NCI-H1092 treated with DMSO at 0.1 percent for 48 hours (cell line): ENCODE measurements at places on chromosomes 12 and 14.

- no peak for DNase-seq
Observed at GRCh38 chr14:59336098-59336497, 129.1 kb downstream of the GPR135 start.

- peak; percentile 58 for DNase-seq
Observed at GRCh38 chr12:106645074-106645421, 62.2 kb downstream of the RFX4 start.

GRCh38 chr12:7129872-7130691 lies at the start of gene CLSTN3:
Gene CLSTN3, plus strand, starts transcription at chr12:7130371. Its CDS starts 278 bp downstream, at chr12:7130649.
- DNase-seq: peak; percentile 82

GRCh38 chr12:18923721-18924120 lies 185.8 kb downstream of the CAPZA3 start:
- DNase-seq: no peak

GRCh38 chr12:45613296-45613695 lies 116.2 kb upstream of the ARID2 start:
- no peak for DNase-seq

GRCh38 chr14:51999084-51999483 lies 9.7 kb downstream of the RTRAF start:
- no peak for DNase-seq

DNA sequence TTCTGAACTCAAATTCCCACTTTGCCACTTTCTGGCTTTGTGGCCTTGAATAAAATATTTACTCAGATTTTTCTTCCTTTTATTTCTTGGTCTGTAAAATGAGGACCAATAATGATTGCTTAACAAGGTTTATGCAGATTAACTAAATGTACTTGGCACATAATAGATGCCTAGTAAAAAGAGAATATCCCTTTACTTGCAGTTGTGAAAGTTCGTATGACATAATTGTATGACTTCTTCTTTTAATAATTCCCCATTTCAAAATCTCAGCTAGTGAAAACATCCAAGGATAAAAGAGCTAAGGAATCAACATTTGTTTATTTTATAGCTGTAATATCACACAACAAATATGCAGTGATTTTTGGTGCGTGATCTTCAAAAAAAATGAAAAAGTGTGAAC lies 215.6 kb upstream of the ATP2B1 start:
- no peak for DNase-seq

GRCh38 chr14:92693998-92694795 lies 54.2 kb downstream of the LGMN start:
- peak; percentile 55 for DNase-seq

- DNase-seq: no peak
Observed at GRCh38 chr12:108386709-108387360, 47.7 kb upstream of the CMKLR1 start.

DNA sequence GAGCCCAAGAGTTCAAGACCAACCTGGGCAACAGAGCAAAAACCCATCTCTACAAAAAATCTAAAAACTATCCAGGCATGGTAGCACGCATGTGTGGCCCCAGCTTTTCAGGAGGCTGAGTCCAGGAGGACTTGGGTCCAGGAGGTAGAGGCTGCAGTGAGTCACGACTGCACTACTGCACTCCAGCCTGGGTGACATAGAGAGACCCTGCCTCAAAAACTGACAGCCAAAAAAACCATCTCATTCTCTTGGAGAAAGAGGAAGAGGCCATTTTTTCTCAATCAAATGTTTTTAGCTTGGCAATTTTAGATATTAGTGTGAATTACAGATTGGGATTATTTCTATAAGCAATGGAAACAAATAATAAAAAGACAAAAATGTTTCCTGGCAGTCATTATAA lies 38.2 kb downstream of the ZFC3H1 start:
- no peak for DNase-seq

DNA sequence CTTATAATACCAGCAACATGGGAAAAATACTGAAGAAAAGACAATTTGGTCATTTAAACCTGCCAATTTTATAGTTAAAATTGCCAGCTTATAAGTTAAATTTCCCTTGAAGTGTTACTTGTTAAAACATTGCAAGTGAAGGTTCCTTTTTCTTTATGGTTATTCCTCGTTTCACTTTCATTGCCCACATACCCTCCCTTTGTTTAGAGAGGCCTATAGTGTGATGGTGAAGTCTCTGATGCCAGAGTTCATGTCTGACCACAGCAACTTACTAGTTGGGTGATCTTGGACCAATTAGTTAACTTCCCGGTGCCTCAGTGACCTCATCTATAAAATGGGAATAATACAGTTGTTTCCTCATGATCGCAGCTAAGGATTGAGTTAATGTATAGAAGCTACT lies 173.5 kb downstream of the ANO6 start:
- DNase-seq: no peak

GRCh38 chr14:103108749-103109207 lies 14.3 kb downstream of the EXOC3L4 start:
- no peak for DNase-seq

GRCh38 chr12:77560714-77561113 lies 270.0 kb upstream of the NAV3 start:
- no peak for DNase-seq

- DNase-seq: no peak
Observed at GRCh38 chr12:56518570-56518969, 3.0 kb upstream of the RBMS2 start.

DNA sequence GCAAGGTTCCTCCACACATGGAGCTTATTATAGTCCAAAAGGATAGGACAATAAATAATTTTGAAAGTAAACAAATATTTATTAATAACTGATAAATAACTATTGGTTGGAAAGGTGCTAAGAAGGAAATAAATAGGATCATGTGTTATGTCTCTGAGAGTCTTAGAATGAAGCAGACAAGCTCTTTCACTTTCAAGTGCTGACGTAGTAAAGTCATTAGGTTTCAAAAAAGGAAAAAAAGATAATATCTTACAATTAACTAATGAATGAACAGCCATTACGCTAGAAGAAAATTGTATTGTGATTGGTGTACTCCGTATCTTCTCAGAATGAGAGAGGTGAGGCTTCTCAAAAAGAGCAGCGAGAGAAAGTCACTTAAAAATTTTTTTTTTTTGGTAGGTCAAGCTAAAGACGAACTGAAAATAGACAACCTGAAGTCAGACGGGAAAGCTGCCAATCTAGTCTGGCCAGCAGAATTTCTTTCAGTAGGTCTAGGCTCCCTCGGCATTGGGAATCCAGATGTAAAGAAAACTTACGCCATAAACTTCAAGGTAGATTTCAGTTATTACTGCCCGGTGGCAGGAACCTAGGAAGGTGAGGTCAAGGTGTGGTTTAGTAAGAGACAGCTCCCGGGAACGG lies 583 bp upstream of the LEMD3 start:
- DNase-seq: no peak

DNA sequence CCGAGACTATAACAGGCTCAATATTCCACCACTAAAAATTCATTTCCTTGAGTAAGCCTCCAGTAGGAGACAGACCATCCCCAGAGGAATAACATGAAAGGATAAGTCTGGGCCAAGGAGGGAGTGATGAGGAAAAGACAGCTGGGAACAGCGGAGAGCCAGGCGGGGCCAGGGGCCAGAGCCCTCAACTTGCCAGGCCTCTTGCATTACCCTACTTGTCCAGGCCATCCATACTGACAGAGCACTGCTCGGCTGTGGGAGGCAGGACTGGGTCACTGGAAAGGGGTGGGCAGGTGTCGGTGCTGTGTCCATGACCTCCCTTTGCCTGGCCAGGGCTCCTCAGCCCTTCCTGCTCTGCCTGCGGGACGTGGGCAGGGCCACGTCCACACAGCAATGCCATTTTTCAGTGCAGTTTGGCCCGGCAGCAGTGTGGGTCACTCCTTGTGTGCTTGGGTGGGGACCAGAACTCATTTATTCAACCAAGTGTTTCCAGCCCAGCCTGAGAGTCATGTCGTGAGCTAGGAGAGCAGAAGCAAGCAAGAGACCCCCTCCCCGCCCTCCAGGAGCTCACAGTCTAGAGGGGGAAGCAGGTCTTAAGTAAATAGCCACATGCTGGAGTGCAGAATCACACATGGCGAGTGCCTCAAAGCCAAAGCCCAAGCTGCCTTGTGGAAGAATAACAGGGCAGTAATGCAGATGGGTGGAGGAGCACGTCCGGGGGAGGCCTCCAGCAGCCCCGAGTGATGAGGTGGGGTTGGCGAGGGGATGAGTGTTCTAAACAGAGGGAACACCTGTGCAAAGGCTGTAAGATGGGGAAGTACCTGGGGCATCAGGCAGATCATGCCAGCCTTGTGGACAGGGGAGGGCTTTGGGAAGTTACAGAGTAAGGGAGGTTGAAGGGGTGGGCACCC lies 8.9 kb upstream of the FAIM2 start:
- DNase-seq: no peak

- peak; percentile 91 for DNase-seq
Observed at GRCh38 chr12:3680919-3681594, 71.9 kb downstream of the CRACR2A start.

- DNase-seq: no peak
Observed at GRCh38 chr12:124605150-124605882, 37.9 kb upstream of the NCOR2 start.

- DNase-seq: peak; percentile 82
Observed at GRCh38 chr12:3130057-3130830, 53.1 kb downstream of the TSPAN9 start.

DNA sequence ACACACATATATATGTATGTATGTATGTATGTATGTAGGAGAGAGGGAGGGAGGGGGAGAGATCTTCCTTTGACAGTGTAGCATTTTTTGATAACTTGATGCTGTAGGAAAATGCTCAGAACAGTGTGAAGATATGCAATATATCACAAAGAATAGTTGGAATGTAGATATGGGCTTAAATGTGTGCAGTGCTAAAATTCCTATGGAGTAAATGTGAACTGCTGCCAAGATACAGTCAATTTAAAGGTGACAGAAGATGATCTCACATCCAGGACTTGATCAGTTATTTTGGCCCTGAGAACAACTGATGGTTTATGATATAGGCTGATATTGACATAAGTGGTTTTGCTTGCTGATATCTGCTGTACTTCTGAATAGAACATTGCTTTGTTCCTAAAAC lies 84.2 kb downstream of the DAAM1 start:
- DNase-seq: no peak

GRCh38 chr12:111756681-111757080 lies 10.1 kb upstream of the ALDH2 start:
- DNase-seq: no peak

- DNase-seq: no peak
Observed at GRCh38 chr14:35384455-35385041, 20.0 kb downstream of the NFKBIA start.

DNA sequence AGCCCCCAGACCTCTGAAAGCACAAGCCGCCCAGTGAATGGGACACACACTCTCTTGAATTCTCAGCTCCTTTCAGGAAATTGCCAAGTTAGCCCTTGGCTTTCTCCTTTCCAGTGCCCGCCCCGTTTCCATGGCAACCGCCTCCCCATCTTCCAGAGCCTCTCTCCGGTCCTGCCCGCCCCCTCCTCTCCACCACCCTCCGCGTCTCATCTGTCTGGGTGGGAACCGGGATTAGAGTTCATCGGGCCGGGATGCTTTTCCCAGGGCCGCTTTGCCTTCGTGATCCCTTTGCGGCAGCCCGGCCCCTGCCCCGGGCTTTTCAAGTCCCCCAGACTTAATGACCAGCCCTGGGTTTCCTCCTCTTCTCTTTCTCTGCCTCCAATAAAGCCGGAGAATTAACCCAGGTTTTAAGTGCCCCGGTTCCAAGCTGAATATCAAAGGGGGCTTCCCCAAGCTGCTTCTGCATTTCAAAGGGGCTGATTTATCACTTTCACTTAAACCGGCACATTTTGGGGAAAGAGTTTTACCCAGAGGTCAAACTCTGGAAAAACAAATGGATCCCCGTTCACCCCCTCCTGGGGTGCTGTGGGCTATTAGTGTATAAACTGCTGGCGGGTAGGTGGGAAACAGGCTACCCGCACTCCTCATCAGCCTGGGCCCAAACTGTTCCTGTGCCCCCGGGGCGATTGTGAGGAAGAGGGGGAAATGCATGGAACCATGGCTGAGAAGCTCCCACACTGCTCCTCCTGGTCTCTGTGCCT lies 101.7 kb downstream of the ZFP36L1 start:
- DNase-seq: no peak

DNA sequence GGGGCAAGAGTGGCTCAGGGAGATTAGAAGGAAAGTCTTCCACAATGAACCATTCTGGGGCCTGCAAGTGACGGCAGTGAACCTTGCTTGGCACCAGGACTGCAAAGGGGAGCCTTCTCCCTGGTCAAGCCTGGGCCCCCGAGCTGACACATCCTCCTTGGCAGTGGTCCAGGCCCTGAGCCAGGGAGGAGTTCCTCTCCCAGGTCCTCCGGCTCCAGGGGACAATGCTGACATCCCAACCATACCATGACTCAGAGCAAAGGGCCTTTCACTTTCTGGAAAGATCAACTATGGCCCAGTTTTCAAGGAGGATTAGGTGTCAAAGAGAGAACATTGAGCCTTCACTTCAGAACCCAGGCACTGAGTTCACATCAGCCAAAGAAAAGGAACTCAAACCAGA lies 756.5 kb upstream of the TBX3 start:
- no peak for DNase-seq

DNA sequence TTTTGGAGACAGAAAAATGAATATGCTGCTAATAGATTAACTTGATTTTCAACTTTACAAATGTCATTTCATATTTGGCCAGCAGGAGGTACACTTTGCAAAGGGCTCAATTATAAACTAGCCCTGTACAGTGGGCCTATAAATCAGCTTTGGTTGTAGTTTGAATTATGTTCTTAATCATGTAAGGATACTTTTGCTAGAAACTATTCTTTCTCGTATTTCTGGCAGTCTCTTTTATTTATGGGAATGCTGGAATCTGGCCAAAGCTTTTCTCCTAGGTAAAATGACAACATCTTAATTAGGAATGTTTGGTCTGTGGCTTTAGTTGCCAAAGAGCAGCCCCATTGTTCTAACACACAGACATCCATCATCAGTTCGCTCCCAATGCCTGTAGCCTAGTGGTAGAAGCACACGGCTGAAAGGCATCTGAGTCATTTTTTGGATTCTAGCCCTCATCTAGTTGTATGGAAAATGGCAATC lies 1322.3 kb upstream of the SEL1L start:
- peak; percentile 23 for DNase-seq

DNA sequence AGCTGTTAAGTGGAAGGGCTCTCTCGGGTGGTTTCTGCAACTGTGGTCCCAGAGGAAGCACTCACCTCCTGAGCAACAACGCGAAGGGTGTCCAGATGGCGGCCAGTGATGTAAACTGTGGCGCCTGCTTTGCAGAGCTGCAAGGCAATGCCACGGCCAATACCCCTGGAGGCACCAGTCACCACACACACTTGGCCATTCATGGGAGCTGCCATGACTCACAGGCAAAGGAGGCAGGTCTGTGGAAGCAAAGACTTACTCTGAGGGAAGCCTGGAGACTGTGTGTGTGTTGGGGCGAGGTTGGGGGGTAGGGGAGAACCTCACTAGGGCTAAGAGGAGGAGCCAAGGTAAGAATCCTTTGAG lies 707 bp downstream of the DHRS1 start:
- peak; percentile 15 for DNase-seq

GRCh38 chr12:124518051-124518932 lies 49.1 kb downstream of the NCOR2 start:
- peak; percentile 94 for DNase-seq
